Naive thymus-derived CD8-positive, alpha-beta T cell (primary cell): ENCODE measurements at places on chromosomes 2 and 18.

GRCh38 chr2:43251171-43251731 is 24.8 kb upstream of the ZFP36L2 start:
- DNase-seq = no peak
- H3K27ac ChIP-seq = no peak overlapping the region
- peaks cover 27% of the 10 kb centered on the region for H3K36me3 ChIP-seq
- H3K27me3 ChIP-seq = no peaks in the 10 kb centered on the region
- no peaks in the 10 kb centered on the region for H3K4me1 ChIP-seq

- no peaks in the 10 kb centered on the region for H3K36me3 ChIP-seq
- peaks cover 16% of the 10 kb centered on the region for H3K27me3 ChIP-seq
- H3K4me3 ChIP-seq = no peak overlapping the region
- no peak for DNase-seq
- no peaks in the 10 kb centered on the region for H3K4me1 ChIP-seq
- H3K27ac ChIP-seq = no peak overlapping the region
These were observed 1.7 kb upstream of the MSGN1 start for GRCh38 chr2:17814601-17815000.

DNA sequence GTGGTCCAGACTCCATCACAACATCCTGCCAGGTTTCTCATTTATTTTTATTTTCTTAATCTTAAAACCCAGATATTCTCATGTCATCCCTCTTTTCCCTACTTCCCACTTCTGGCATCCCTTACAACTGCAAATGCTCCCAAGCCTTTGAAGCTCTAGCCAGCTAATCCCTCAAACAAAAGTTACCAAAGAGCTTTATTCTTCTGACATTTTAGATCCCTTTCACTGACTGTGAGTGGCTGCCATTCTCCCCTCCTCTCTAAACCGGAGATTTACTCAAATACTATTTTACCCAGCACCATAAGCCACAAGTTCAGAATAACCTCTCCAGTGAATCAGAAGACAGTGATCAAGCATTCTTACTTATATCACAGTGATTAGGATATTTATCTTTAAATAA is 569.0 kb upstream of the SYT4 start:
- no peak overlapping the region for H3K4me3 ChIP-seq
- no peaks in the 10 kb centered on the region for H3K36me3 ChIP-seq
- H3K27ac ChIP-seq = no peak overlapping the region
- DNase-seq = no peak
- H3K27me3 ChIP-seq = no peaks in the 10 kb centered on the region
- no peaks in the 10 kb centered on the region for H3K4me1 ChIP-seq

- H3K27me3 ChIP-seq = no peaks in the 10 kb centered on the region
- no peaks in the 10 kb centered on the region for H3K36me3 ChIP-seq
- peaks cover 19% of the 10 kb centered on the region for H3K4me1 ChIP-seq
- no peak overlapping the region for H3K4me3 ChIP-seq
These were observed 14.7 kb downstream of the RALB start for GRCh38 chr2:120267348-120267747.

- H3K27me3 ChIP-seq = peaks cover 10% of the 10 kb centered on the region
- peak overlapping the region; percentile 76 for H3K4me3 ChIP-seq
- DNase-seq = peak; percentile 59
- H3K4me1 ChIP-seq = peaks cover 2% of the 10 kb centered on the region
- no peak overlapping the region for H3K27ac ChIP-seq
- H3K36me3 ChIP-seq = no peaks in the 10 kb centered on the region
These were observed 31.7 kb upstream of the MEP1B start for GRCh38 chr18:32158108-32158624.

DNA sequence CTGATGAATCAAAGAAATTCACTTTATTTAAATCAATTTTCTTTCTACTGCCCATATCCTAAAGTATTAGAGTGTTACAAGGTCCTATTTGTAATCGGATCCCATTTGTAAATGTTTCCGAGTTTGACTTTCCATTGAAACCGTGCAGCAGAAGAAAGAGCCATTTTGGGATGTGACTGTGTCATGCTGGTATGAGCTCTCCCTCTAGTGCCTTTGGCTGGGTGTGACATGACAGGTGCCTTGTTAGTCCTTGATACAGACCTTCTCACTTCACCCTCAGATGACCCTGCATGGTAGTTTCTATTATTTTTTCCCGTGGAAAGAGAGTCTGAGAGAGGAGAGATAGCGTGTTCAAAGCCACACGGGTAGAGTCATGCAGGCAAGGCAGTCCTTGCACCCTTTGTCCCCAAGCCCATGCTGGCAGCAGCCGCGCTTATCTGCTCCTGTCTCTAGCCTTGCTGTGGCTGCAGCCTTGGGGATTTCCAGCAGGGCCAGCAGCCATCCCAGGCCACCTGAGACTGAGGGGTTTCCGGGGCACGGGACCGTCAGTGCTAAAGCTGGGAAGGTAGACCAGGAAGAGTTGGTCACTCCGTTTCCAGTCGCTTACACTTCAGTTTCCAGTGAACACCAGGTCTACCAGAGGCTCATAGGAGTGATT is 21.4 kb downstream of the CHMP1B start:
- no peak overlapping the region for H3K27ac ChIP-seq
- no peaks in the 10 kb centered on the region for H3K4me1 ChIP-seq
- H3K36me3 ChIP-seq = peaks cover 3% of the 10 kb centered on the region
- no peak overlapping the region for H3K4me3 ChIP-seq
- H3K27me3 ChIP-seq = no peaks in the 10 kb centered on the region
- no peak for DNase-seq

DNA sequence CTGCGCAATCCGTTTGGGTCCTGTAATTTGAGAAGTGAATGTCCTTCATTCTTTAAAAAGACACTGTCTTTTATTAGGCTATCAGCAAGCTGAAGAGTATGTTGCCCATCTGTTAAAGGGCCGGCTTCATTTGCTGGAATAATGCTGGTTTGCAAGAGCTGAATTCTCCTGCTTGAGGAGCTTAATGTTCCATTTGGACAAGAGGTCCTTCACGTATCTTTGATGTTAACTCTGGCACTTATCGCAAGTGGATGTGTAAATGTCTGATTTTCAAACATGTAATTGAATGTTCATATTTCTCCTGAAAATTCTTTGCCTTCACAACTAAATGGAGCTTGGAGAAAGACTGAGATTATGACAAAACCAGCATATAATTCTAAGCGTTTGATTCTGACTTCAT is 280.8 kb upstream of the NRP2 start:
- no peak overlapping the region for H3K4me3 ChIP-seq
- no peaks in the 10 kb centered on the region for H3K36me3 ChIP-seq
- H3K27me3 ChIP-seq = no peaks in the 10 kb centered on the region
- no peak for DNase-seq

GRCh38 chr2:54042341-54042740 is 71.5 kb upstream of the PSME4 start:
- H3K27me3 ChIP-seq = no peaks in the 10 kb centered on the region
- H3K4me3 ChIP-seq = no peak overlapping the region
- peaks cover 9% of the 10 kb centered on the region for H3K36me3 ChIP-seq
- no peak for DNase-seq
- H3K4me1 ChIP-seq = peaks cover 2% of the 10 kb centered on the region
- peak overlapping the region; percentile 16 for H3K27ac ChIP-seq

GRCh38 chr2:127185093-127185492 is 35.0 kb downstream of the CYP27C1 start:
- peaks cover 6% of the 10 kb centered on the region for H3K27me3 ChIP-seq
- H3K4me3 ChIP-seq = no peak overlapping the region
- no peaks in the 10 kb centered on the region for H3K36me3 ChIP-seq
- no peak overlapping the region for H3K27ac ChIP-seq
- no peak for DNase-seq
- peaks cover 4% of the 10 kb centered on the region for H3K4me1 ChIP-seq

- H3K27me3 ChIP-seq = peaks cover 2% of the 10 kb centered on the region
- H3K4me1 ChIP-seq = no peaks in the 10 kb centered on the region
- no peak overlapping the region for H3K4me3 ChIP-seq
- H3K36me3 ChIP-seq = no peaks in the 10 kb centered on the region
These were observed 388.6 kb upstream of the TNP1 start for GRCh38 chr2:217248312-217248935.

DNA sequence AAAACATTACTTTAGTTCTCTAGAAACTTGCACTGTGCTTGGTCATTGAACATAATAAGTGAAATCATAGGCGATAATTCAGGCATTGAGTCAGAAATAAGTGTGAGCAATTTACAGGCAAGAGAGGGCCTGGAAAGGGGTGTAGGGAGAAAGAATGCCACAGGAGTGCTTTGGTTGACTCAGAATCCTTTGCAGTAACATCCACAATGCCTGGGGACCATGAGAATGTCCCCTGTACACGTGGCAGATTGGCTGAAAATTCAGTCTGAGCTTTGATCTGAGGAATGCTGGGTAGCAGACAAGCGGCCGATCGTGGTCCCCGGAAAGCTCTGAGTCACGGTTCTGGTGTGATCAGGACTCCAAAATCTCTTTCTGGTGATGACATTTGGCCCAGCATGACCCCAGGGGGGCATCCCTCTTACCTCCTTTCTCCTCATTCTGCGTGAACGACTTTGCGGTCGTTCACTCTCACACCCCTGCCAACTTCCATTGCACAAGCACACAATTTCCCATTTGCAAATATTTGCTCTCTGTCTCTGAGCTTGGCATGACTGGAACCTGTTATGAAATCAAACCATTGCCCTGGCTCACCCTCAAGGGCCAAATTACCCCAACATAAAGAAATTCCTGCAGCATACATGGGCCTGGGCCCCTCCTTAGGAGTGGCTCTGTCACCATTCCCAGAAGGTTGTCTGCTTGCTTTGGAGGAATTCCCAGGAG is 305.0 kb upstream of the EPAS1 start:
- no peaks in the 10 kb centered on the region for H3K36me3 ChIP-seq
- H3K27me3 ChIP-seq = no peaks in the 10 kb centered on the region
- peaks cover 5% of the 10 kb centered on the region for H3K4me1 ChIP-seq
- H3K27ac ChIP-seq = peak overlapping the region; percentile 33
- no peak for DNase-seq

- no peaks in the 10 kb centered on the region for H3K4me1 ChIP-seq
- no peaks in the 10 kb centered on the region for H3K27me3 ChIP-seq
- no peaks in the 10 kb centered on the region for H3K36me3 ChIP-seq
- H3K27ac ChIP-seq = no peak overlapping the region
These were observed 10.5 kb upstream of the IKZF2 start for GRCh38 chr2:213161759-213162515.

DNA sequence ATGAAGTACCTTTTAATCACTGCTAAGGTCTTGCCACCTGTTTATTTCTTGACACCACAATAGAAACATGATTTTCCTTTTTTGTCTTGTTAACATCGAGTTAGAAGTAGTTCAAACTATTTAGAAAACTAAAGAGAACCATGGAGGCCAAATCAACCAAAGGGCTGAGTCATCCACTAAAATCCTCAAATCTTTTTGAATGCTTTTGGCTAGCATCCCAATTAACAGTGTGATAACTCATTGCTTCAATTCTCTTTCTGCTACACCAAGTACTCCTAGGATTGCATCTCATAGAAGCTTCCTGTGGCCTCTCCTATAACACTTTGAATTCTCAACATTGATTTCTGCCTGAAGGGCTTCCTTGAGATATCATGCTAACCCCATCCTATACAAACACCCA is 159.9 kb upstream of the MMADHC start:
- H3K4me1 ChIP-seq = no peaks in the 10 kb centered on the region
- no peak overlapping the region for H3K27ac ChIP-seq
- no peaks in the 10 kb centered on the region for H3K27me3 ChIP-seq
- no peak for DNase-seq
- no peak overlapping the region for H3K4me3 ChIP-seq

DNA sequence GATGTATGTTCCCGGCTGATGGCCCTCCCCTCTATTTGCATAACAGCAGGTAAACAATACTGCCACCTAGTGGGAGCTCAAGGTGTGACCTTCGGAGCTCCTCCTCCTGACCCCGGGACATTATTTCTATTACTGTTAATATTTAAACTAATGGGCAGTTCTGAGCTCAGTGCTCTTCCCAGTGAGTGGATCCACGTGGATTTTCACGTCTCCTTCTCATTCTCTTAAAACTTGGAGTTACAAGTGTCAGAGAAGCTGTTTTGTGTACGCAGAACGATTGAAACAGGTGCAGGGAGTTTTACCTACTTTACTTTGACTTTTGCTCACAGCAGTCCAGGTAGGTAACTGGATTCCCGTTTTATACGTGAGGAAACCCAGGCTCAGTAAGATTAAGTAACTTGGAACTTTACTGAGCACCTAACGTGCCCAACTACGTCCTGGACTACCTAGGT is 127.3 kb downstream of the PRKCE start:
- H3K27me3 ChIP-seq = no peaks in the 10 kb centered on the region
- no peak overlapping the region for H3K27ac ChIP-seq
- peak overlapping the region; percentile 43 for H3K4me3 ChIP-seq
- DNase-seq = peak; percentile 72
